GM19239 (cell line): ENCODE measurements at places on chromosomes 2 and 18.

GRCh38 chr2:120880381-120880780, 144.7 kb downstream of the GLI2 start:
- DNase-seq: no peak

DNA sequence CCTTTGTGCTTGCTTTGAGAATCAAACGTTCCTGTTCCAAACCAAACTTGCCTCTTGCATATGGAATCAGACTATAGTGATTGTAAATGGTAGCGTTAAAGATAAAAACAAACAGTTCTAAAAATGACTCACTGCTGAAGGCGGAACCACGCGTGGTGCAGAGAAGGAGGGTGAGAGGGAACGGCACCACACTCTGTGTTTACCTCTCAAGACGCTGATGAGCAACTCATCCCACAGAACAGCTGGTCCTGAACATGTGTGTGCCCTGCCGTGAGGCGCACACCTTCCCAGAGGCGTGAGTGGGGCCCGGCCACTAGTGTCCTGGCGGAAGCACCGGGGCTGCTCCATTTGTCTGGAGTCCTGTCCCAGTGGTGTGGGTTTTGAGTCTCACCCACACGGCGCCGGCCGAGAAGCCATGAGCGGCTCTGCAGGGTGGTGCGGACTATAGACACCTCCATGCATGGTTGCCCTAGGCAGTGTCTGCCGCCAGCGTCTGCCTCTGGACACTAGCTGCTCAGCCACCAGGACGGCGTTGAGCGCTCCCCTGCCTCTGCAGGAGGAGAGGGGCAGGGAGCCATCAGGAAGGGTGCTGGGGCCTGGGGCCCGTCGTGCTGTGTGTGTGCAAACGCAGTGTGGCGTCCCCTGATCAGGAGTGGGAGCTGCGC, 52.1 kb downstream of the NFATC1 start:
- DNase-seq: no peak

- DNase-seq: no peak
Measured at GRCh38 chr2:101549371-101549770, 74.5 kb upstream of the RFX8 start.

DNA sequence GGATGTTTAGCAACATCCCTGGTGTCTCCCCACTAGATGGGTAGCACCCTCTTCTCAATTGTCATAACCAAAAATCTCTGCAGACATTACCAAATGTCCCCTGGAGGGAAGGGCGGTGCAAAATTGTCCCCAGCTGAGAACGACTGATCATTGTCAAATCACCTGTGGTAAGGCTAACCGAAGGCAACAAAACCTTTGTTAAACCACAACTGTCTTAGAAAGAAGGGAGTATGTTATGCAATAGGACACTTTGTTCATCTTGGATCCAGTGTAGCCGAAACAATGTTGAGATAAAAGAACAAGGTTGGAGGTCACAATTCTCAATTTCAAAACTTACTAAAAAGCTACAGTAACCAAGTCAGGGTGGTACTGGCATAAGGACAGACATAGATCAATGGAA, 50.3 kb upstream of the ST3GAL5 start:
- no peak for DNase-seq

GRCh38 chr2:216635171-216635570, 2.0 kb downstream of the IGFBP2 start:
- no peak for DNase-seq

DNA sequence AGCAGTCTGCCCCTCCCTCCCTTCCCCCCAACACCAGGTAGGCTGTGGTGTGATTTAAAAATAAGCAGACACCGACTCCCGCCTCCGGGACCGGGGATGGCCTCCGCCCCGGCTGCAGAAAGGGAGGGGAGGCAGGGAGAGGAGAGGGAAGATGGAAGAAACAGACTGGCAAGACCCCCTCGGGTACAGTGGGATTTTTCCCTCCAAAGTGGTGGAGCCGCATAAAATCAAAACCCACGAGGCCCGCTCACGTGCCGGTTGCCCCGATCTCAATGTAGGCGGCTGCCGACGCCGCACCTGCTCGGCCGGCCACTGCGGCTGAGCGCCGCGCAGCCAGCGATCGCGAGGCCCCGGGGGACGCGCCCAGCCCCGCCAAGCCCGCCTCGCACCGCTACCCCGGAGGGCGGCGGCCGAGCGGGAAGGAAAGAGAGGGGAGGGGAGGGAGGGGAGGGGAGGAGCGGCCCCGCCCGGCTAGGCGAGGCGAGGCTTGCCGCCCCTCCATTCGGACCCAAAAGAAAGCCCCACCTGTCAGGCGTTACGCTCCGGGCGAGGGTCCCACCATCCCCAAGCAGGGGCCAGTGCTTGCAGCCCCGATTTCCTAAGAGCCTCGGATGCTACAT, 811 bp downstream of the ADD2 start:
- DNase-seq: no peak

DNA sequence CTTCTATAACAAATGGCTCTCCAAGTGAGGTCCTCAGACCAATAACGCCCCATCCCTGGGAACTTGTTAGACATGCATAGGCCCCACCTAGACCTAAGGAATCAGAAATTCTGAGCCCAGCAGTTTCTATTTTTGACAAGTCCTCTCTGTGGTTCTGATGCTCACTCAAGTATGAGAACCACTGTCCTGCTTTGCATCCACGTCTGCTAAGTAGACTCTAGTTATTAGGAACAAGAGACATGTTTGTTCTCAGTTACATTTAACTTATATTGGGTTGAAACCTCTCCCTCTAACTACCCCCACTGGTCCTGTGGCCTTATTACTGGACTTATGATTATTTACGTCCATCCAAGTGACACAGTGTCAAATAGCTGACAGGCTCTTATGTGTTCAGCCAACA, 70.3 kb downstream of the TMEM17 start:
- peak; percentile 33 for DNase-seq

- DNase-seq: no peak
Measured at GRCh38 chr2:96185516-96185915, 23.1 kb downstream of the STARD7 start.

DNA sequence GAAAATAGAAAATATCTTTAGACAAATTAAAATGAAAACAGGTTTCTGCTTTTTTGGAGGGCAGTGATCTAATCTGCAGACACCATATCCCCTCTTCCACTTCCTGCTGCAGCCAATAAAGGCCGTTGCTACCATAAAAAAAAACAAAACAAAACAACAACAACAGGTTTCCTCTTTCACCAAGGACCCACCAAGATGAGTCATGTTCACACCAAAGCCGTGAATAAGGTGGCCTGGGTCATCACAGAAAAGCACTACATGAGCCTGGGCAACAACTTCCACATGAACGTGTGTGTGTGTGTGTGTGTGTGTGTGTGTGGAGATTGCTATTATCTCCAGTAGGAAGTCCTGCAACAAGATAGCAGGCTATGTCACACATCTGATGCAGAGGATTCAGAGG, 24.8 kb upstream of the TFCP2L1 start:
- DNase-seq: no peak

DNA sequence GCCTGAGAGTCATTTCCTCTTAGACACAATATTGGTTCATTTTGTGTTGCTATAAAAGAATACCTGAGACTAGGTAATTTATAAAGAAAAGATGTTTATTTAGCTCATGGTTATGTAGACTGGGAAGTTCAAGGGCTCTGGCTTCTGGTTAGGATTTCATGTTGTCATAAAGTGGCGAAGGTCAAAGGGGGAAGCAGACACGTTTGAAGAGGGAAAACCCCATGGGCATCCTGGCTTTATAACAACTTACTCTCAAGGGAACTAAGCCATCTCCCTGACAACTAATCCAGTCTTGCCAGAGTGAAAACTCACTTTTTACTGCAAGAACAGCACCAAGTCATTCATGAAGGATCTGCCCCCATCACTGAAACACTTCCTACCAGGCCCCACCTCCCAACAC, 89.7 kb upstream of the RNF152 start:
- DNase-seq: no peak

DNA sequence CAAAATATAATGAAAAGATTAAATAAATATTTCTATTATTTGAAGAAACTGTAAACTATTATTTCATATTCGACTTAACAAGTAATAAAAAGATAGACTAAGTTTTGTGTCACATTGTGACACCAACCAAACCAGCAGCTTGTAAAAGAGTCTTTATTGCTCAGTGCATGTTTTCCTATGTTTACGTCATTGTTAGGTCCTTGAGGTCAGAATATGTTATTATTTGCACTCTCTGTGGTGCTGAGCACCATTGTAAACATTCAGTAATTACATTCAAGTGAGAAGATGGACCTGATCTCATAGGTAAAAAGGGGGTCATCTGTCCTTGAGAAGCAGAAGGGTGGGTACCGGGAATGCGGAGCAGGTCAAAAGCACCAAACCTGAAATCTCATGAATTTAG, 1999.1 kb upstream of the CELF4 start:
- DNase-seq: no peak

DNA sequence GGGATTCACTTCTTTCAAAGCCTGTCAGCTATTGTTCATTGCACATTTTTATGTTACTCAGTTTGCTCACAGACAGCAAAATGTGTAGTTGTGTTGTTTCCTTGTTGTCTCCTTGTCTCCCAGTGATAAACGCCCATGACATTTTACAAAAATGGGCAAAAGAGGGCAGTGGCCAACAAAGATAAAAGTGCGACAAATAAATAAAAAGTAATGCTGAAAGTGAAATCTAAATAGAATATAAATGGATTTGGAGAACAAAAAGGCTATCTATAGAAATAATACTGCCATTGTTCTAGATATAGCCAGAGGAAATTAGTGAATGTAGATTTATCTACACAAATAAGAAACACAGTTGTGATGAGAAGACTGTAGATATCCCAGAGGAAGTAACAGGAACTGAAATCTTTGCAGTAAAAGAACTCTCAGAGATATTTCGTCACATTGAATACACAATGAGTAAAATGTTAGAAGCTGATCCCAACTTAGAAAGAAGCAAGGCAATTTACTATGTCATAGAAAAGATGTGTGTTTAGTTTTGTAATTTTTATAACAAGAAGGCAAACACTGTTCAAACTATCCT, 1186.2 kb upstream of the FAM98A start:
- DNase-seq: no peak

GRCh38 chr2:42922790-42923579, 130.6 kb upstream of the HAAO start:
- DNase-seq: no peak

DNA sequence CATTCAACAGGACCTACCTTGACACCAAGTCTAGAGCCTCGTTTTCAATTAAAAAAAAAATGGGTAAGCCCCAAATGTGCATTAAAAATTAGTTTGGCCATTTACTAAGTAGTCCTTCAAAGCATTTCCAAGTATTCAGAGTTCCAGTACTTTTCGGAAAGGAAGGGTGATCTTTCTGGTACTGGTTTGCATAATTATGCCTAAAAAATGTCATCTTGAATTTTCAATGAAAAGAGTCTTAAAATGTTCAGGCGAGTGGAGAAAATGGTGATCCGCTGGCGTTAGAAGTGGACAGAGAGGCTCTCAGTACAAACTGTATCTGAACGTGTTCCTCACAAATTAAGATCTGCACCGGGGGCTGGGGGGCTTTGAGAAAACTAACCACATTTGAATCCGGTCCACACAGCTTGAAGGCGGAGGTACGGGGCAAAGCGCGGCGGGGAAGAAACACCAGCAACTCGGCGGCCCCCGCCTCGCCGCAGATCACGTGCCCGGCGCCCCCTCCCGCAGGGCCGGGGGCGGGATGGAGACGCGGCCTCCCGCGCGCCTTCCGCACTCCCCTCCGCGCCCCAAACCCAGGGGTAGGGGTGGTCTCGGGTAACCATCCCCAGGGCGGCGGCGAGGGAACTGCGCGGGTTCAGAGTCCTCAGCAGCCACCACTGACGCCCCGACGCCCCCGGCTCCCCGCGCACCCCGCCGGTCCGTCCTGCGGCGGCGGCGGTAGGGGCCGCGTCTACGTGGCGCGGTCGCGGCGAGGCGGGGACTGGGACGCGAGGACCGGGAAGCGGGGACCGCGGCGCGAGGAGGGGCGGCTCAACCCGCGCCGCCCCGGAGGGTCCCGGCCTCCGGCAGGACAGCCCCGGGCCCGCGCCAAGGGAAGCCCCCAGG, 564 bp downstream of the LPIN2 start:
- no peak for DNase-seq

DNA sequence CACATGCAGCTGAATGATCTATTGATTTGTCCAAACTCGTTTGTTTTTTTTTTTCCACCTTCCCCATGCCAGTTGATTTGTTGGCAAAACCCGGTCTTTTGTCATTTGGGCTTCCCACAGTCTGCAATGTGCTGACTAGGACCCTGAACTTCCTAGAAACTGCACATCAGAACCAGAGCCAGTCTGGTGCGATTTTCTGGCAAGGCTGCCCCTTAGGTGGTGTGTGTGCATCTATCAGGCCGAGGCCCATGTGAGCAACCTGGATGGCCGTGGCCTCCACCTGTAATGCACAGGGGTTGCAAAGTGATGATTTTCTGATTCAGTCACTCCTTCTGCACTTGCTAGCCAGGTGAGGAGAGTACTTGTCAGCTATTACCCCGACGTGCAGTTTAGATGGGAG, 47.8 kb downstream of the NCK2 start:
- DNase-seq: no peak

GRCh38 chr18:6313415-6313814, 101.3 kb downstream of the L3MBTL4 start:
- no peak for DNase-seq

- DNase-seq: no peak
Measured at GRCh38 chr18:44556296-44556695, 124.4 kb upstream of the SETBP1 start.

DNA sequence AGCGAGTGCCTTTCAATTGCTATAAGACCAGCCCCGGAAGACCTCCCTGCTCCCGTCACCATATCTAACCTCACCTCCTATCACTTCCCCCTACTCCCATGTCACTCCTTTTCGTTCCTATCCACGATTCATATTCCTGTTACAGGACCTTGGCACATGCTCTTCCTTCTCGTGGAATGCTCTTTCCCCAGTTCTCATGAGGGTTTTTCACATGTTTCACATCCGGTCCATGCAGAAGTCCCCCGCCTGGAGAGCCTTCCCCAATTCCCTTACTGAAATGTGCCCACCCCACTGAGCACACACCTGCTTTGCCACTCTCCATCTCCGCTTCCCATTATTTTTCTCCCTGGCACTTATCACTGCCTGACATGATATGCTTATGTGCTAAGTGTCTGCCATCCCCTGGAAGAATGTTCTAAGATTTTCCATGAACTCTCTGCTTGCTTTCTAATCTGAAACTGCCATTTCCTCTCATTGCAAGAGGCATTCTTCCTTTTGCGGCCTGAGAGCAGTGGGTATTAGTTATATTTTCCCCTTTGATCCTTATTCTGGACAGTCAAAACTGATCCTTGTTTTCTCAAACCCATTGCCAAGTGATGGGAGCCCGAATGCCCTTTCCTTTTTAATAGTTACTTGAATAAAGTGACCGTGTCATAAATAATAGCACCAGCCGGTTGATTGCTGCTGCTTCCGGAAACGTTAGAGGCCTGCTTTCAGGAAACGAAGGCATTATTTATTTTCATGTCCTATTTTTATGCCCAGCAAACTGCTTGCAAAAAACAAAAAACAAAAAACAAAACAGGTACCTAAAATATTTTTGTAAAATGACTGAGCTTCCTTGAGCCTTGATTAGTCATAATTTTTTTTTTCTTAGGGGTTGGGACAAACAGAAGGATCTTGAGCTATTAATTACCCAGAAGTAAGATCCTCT, 127.9 kb downstream of the ZNF532 start:
- no peak for DNase-seq

- DNase-seq: peak; percentile 27
Measured at GRCh38 chr18:58321986-58322385, 278.0 kb downstream of the NEDD4L start.

GRCh38 chr2:223734346-223734745, 103.0 kb downstream of the AP1S3 start:
- DNase-seq: no peak
